ENCODE measurements at places on chromosomes 3 and 15. TPM values are rescaled to one million over a fixed set of nuclear protein-coding genes. Genes with fewer than 3 reads are reported as not detected.

PIF1 gene
- 0.63 TPM for total RNA-seq

TIMP4 gene
- total RNA-seq: 145 TPM

BCL6 gene
- total RNA-seq: 323 TPM

PIERCE2 gene
- total RNA-seq: 0.84 TPM

CEP19 gene
- total RNA-seq: 1.4 TPM

PEX5L gene
- 6.3 TPM for total RNA-seq

RTP1 gene
- not detected for total RNA-seq

- DNase-seq: no peak
These were observed 16.3 kb upstream of the EMC3 start for GRCh38 chr3:10002951-10003350.

GRCh38 chr3:45137656-45138181 is 8.5 kb downstream of the CDCP1 start:
- no peak for DNase-seq

GRCh38 chr3:11050666-11051323 is 58.2 kb downstream of the SLC6A1 start:
- DNase-seq: no peak

GRCh38 chr3:23106666-23107065 is 96.5 kb upstream of the UBE2E2 start:
- DNase-seq: no peak

- no peak for DNase-seq
These were observed 11.4 kb downstream of the GPR87 start for GRCh38 chr3:151305060-151305774.

- DNase-seq: no peak
These were observed 6.5 kb downstream of the DAG1 start for GRCh38 chr3:49476563-49476962.

- DNase-seq: no peak
These were observed 19.0 kb upstream of the EPHB3 start for GRCh38 chr3:184542577-184542976.

DNA sequence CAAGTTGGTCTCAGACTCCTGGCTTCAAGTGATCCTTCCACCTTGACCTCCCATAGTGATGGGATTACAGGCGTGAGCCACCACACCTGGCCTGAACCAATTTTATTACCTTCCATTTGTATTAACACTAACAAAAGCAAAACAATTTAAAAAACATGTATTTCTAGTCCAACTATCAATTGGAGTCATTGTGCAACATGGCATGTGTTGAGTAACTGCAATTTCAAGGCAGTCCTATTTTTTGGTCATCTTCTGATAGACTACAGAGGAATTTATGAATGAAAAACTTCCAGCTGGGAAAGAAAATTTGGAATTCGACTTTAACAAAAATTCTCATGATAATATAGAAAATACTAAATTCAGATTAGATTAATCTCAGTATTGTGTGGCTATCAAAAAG is 16.8 kb downstream of the SPTSSB start:
- DNase-seq: no peak

GRCh38 chr3:12237912-12238650 is 50.8 kb upstream of the PPARG start:
- DNase-seq: no peak

GRCh38 chr3:162295323-162295983 is 798.8 kb downstream of the OTOL1 start:
- DNase-seq: no peak

- no peak for DNase-seq
These were observed 102.0 kb upstream of the MYRIP start for GRCh38 chr3:39707314-39707909.

- no peak for DNase-seq
These were observed 53.2 kb downstream of the PGPEP1L start for GRCh38 chr15:98954411-98954810.

DNA sequence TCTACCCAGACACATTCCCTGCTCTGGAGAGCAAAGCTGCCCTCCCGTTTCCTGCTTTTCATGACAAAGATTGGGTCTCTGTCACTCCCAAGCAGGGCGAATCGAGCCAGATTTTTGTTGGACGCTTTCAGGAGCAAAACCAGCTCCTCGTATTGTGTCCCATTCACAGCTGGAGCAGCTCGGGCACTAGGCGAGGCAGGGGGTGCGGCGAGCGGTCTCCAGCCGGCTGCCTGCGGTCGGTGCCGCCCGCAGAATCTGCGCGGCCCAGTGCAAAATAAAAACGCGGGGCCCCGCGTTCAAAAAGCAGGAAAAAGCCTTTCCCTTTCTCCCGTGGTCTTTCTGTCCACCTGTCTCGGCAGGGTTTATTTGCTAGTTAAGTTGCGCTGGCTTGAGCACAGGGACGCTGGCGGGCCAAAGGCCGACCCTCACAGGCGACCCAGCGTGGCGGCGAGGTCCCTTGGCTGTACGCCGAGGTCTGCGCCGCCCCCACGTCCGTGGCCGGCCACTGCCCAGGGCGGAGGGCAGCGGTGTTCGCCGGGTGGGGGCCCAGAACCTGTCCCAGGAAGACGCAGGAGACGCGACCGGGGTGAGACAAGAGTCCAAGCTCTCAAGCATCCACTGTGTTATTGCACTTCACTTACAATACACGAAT is 71.2 kb downstream of the CYP19A1 start:
- DNase-seq: no peak

DNA sequence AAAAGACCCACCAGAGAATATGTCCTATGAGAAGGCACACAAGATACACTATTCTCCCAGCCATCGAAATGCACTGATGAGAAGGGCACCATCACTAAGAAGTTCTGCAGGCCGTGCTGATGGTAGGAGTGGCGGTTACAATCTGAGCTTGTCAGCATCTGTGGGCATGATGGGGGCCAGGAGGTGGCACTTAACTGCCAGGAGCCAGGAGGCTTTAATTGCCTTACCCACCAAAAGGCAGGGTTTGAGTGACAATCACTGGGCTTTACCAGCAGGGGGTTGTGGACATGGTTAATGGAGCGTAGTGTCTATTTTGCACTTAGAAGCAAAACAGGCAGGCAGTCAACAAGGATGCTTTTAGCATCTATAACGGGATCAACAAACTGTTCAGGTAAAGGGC is 16.0 kb upstream of the SQOR start:
- DNase-seq: no peak

- no peak for DNase-seq
These were observed 27.4 kb downstream of the MITF start for GRCh38 chr3:69766638-69767037.

- no peak for DNase-seq
These were observed 154.7 kb upstream of the GOLIM4 start for GRCh38 chr3:168250415-168250861.

GRCh38 chr3:162491952-162492351 is 995.3 kb downstream of the OTOL1 start:
- no peak for DNase-seq

GRCh38 chr3:13116426-13116825 is 43.2 kb upstream of the IQSEC1 start:
- DNase-seq: no peak

GRCh38 chr3:60553144-60553543 is 698.1 kb downstream of the FHIT start:
- no peak for DNase-seq
